ENCODE measurements at places on chromosomes 3 and 15.

DNA sequence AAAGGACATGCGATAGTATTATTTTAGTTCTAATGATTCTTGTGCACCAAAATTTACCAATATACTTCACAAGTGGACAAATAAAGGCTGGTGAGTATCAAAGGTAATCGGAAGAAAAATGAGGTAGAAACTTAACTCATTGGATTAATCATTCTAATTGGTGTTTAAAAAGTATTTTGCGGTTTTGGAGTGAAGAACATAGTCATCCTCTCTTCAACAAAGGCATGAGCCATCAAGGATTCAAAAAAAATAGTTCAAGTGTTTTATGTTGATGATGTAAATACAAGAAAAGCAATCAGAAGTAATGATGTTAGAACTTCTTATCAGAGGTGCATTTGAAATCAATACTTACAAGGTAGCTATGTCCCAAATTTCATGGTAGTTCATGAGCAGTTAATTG lies 221.5 kb downstream of the P3H2 start:
- no peaks in the 10 kb centered on the region for H3K36me3 ChIP-seq
- no peak overlapping the region for H3K4me3 ChIP-seq
- no peak overlapping the region for H3K27ac ChIP-seq
- no peak for DNase-seq
- no peaks in the 10 kb centered on the region for H3K4me1 ChIP-seq

DNA sequence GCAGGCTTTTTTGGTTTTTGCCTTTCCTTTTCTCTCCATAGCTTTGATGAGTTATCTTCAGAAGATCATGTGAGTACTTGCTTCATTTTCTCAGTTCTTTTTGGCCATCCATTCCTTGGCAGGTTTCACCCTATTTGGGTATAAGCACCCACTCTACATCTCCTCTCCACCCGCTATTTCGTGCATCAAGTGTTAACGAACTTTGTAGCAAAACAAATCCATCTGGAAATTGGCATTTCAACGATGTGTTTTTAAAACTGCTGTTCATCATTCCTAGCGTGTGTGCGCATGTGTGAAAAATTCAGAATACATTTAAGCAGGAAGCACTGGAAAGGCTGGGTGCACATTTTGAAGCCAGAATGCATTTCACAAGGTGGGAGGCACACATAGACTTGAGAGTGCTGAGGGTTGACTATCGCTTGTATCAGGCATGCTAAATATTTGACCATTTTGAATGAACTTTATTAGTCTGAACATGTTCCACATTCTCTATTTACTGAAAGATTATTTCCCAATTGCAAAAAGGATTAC lies 89.7 kb upstream of the FHIT start:
- no peaks in the 10 kb centered on the region for H3K4me1 ChIP-seq
- H3K27ac ChIP-seq, result no peak overlapping the region
- H3K4me3 ChIP-seq, result no peak overlapping the region

DNA sequence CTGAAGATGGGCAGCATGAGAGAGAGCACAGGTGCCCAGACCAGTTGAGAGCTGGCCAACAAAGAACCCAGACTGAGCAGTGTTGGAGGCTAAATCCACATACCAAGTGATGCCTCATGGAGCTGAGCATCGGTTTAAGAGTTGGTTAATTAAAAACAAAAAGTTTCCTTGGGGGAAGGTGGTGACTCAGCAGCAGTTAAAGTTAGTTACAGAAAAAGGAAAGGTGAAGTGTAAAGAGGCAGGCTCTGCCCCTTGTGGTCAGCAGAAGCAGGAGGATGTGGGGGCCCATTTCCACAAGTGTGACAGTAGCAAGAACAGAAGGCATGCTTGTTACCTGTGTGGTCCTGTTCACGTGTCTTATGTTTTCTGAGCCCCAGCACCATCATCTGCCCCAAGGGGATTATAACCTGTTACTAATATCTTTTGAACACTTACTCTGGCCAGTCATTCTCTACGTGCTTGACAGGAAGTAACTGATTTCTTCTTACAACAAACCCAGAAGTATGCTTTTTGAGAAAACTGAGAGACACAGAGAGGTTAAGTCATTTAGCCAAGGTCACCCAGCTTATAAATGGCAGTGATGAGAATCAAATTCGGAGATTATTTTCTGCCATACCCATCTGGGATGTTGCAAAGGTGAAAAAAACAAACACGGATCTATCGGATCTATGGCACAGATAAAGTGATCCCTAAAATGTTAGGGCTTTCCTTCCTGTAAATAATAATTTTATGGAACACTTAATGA lies 91.0 kb downstream of the EPHB1 start:
- H3K4me1 ChIP-seq, result peaks cover 5% of the 10 kb centered on the region
- no peak overlapping the region for H3K4me3 ChIP-seq
- no peaks in the 10 kb centered on the region for H3K27me3 ChIP-seq
- no peak overlapping the region for H3K27ac ChIP-seq
- no peaks in the 10 kb centered on the region for H3K36me3 ChIP-seq

GRCh38 chr3:122931636-122932035 lies 95.9 kb downstream of the SEMA5B start:
- no peak for DNase-seq
- H3K4me3 ChIP-seq, result no peak overlapping the region
- H3K36me3 ChIP-seq, result no peaks in the 10 kb centered on the region
- H3K4me1 ChIP-seq, result no peaks in the 10 kb centered on the region
- no peaks in the 10 kb centered on the region for H3K27me3 ChIP-seq
- no peak overlapping the region for H3K27ac ChIP-seq

DNA sequence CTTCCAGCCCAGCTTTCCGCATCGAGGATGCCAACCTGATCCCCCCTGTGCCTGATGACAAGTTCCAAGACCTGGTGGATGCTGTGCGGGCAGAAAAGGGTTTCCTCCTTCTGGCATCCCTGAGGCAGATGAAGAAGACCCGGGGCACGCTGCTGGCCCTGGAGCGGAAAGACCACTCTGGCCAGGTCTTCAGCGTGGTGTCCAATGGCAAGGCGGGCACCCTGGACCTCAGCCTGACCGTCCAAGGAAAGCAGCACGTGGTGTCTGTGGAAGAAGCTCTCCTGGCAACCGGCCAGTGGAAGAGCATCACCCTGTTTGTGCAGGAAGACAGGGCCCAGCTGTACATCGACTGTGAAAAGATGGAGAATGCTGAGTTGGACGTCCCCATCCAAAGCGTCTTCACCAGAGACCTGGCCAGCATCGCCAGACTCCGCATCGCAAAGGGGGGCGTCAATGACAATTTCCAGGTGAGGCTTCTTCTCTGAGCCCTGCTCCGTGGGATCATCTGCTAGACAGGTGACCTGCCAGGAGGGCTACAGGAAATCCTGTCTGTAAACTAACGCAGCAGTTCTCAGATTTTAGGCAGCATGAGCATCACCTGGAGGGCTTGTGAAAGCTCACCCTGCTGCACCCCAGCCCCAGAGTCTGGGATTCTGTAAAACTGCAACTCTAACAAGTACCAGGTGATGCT lies 1.6 kb downstream of the THBS1 start:
- no peaks in the 10 kb centered on the region for H3K27me3 ChIP-seq
- DNase-seq, result no peak
- no peak overlapping the region for H3K4me3 ChIP-seq
- H3K27ac ChIP-seq, result no peak overlapping the region
- peaks cover 6% of the 10 kb centered on the region for H3K4me1 ChIP-seq

- no peak for DNase-seq
- no peaks in the 10 kb centered on the region for H3K36me3 ChIP-seq
- no peak overlapping the region for H3K27ac ChIP-seq
- no peak overlapping the region for H3K4me3 ChIP-seq
Observed at GRCh38 chr3:29406291-29406832, 125.5 kb downstream of the RBMS3 start.
